ENCODE measurements at places on chromosomes 5 and 9.

DNA sequence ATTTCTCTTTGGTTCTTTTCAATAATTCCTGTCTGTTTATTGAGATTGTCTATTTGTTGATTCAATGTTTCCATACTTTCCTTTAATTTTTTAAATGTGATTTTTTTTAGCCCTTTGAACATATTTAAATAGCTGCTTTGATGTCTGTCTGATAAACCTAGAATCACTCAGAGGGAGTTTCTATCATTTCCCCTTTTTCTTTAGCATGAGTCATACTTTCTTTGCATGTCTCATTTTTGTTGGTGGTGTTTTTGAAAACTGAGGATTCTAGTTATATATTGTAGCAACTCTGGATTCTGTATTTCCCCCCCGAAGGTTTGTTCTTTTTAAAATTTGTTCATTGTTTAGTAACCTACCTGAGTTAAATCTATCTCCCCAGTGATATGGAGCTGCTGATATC, 24.2 kb upstream of the ZNF618 start:
- no peak for DNase-seq

- no peak for DNase-seq
Measured at GRCh38 chr9:120756531-120756930, 36.7 kb downstream of the FBXW2 start.

DNA sequence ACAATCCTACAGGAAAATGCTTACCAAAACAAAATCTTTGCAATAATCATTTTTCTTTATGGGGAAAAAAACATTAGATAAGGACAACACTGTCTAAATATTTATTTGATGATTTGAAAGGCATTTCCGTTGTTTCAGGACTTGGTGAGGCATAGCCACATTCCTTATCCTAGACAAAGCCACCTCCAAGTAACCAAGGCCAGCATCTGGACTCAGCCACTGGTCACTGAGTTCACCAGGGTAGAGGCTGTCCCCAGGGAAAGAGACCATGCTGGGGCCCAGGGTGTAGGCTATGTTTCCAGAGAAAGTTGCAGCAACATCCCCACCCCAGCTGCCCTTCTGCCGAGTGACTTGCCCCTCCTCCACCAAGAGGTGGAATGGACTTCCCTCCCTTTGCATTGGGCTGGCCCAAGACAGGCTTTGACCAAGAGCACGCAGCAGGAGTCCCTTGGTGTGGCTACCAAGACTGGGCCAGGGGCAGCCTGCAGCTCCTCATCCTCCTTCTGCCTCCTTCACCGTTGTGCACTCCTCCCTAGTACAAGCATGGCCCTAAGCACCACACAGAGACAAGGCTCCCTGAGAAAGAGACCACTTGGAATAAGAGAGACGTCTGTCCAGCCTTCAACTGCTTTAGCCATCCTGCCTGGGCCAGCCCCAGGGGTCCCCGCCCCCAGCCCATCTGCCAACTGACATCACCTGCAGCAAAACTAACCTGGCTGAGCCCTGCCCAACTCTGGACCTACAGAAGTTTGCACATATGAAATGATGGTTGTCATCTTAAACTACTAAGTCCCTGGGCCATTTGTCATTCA, 68.1 kb upstream of the SPIN1 start:
- no peak for DNase-seq

DNA sequence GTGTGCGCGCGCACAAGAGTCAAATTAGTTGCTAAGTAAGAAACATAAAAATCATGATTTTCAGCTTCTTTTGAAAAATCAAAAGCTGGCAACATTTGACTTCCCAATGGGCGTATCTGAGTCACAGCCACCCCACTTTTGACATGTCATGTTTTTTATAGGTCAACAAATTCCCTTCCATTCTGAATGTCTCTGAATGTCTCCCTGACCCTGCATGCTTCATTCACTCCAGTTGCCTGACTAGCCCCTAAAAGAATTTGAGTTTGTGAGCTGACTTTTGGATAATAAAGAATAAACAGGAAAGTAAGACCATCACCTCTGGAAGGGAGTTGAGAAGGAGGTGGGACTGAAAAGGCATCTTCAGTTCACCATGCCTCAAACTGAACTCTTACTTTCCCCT, 20.2 kb upstream of the GLIS3 start:
- DNase-seq, result no peak

DNA sequence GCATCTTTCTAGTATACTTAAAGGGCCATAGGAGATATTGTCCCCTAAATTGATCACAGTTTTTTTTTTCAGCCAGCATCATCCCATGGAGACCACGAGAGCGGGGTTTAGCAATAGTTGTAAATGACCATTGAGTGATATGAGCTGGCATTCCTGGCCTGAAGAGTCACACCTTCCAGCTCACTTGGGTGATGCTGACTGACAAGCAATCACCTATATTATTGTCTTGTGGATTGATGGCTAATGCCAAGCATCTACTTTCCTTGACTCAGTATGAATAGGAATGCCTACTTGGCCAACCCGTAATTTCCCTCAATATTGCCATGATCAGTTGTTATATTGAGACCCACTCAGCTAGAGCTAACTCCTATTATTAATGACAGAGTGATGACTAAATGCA, 70.5 kb downstream of the ADAMTSL1 start:
- peak; percentile 54 for DNase-seq

DNA sequence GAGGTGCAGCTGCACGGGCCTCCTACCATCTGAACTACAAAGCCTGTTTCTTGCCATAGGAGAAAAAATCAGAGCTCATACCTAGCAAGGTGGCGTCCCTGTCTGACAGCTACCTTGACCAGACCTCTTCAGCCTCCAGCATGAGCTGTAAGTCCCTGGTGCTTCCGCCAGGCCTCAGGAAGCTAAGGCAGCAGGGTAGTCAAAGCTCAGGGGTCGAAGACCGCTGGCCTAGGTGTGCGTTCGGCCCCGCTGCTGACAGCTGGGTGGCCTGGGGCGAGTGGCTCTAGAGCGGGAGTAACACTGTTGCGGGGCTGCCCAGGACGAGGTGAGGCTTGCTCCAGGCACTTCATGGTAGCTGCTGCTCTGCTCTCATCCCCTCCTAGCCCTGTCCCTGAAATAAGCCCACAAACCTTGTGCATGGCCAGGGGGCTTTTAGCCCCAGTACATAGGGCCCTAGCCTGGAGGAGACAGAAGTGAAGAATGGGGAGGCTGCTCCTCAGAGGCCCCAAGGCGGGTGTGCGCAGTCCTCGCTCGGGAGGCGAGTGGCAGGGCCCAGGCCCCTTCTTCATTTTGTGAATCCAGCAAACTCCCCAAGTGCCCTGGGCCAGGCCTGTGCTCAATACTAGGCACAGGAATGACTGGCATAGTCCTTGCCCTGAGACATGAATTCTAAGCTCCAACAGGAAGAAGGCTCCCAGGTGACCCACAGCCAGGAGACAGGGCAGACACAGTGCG, 5.4 kb downstream of the TOR2A start:
- DNase-seq, result no peak

DNA sequence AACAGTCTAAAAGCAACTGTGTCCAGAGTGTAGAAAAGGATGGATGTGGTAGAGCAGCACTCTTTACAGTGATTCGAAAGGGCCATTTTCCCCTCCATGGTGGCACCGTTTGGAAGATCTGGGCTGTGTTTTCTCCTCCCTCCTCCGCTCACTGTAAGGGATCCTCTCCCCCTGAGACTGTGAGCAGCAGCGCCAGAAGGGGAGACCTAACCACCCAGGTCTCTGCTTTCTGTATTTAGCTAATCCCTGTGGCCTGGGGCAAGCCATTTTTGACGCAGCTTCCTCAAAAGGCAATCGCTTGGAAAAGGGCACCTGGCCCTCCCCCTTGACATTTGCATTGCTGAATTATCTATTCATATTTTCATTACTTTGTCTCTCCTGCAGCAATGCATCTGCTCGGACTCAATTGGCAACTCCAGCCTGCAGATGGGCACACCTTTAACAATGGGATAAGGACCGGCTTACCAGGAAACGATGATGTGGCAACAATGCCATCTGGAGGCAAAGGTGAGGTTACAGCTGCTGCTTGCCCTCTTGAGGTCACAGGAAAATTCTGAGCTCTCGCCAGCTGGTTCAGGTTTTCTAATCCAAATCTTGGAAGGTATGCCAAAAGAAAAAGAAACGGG, 244.3 kb upstream of the WWC1 start:
- DNase-seq, result peak; percentile 75

DNA sequence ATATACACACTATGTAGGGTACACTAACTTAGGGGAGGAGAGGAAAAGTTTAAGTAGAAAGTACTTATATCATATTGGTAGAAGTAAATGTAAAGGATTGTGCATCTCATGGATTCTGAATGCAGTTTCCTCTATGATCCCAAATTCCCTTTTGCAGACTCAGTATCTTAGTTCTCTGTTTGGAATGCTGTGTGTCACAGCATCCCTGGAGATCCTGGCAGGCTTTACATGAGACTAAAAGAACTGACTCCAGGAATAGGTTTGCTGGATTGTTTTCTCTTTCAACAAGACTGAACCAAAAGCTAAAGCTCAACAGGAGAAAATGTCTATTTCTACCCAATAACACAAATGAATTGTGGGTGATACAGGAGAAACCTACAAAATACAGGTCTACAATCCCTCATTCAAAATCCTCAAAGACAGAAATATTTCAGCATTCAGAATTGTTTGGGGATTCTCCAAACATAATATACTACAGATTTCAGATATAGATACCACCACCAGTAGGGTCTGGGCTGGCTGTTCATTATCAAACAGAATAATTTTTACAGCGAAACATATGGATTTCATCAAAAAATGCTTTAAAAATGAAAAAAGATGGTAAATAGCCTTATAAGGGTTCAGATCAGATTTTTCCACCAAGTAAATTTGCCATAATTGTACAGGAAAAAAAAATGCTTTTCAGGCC, 324.7 kb upstream of the GRAMD2B start:
- peak; percentile 40 for DNase-seq

- no peak for DNase-seq
Measured at GRCh38 chr5:170760113-170760512, 23.4 kb upstream of the GABRP start.

DNA sequence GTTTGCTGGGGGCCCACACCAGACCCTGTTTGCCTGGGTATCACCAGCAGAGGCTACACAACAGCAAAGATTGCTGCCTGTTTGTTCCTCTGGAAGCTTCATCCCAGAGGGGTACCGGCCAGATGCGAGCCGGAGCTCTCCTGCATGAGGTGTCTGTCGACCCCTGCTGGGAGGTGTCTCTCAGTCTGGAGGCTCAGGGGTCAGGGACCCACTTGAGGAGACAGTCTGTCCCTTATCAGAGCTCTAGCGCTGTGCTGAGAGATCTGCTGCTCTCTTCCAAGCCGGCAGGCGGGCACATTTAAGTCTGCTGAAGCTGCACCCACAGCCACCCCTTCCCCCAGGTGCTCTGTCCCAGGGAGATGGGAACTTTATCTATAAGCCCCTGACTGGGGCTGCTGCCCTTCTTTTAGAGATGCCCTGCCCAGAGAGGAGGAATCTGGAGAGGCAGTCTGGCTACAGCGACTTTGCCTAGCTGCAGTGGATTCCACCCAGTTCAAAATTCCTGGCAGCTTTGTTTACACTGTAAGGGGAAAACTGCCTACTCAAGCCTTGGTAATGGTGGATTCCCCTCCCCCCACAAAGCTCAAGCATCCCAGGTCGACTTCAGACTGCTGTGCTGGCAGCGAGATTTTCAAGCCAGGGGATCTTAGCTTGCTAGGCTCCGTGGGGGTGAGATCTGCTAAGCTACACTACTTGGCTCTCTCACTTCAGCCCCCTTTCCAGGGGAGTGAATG, 206.0 kb upstream of the TLX3 start:
- DNase-seq, result no peak

GRCh38 chr9:21969951-21970799, 24.0 kb downstream of the CDKN2A start:
- no peak for DNase-seq

DNA sequence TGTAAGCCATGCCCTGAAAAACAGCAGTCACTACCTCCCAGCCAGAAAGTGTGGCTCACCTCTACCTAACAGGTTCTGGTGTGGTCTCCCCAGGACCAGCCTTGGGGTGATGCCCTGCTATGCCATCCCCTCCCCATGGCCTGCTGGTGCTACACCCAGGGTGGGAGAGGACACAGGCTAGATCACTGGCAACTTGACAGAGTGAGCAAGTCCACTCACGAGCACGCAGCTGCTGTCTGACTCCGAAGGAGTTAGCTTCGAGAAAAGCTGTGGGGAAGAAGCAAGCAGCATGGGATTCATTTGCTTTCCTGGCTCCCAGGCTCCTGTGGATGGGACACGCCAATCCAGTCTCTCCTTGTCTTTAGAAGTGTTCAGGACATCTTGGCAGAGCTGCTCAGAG, 102.2 kb downstream of the COL5A1 start:
- DNase-seq, result no peak

- no peak for DNase-seq
Measured at GRCh38 chr5:5888284-5888683, 465.8 kb downstream of the ICE1 start.

GRCh38 chr5:72125941-72126620, 18.8 kb downstream of the MAP1B start:
- DNase-seq, result peak; percentile 64

DNA sequence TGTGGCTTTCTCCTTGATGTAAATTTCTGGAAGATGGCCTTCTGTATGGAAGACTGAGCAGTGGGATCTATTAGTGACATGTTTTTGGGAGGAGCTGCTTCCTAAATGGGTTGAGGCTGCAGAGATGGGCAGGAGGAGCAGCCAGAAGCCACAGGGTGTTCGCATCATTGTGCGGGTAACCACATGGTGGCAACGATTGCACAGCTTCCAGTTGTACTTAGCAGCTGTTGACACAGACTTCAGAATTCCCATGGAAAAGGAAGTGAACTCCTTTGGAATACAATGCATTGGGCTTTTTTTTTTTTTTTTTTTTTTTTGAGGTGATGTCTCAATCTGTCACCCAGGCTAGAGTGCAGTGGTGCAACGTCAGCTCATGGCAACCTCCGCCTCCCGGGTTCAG, 297.3 kb downstream of the NR3C1 start:
- peak; percentile 55 for DNase-seq

DNA sequence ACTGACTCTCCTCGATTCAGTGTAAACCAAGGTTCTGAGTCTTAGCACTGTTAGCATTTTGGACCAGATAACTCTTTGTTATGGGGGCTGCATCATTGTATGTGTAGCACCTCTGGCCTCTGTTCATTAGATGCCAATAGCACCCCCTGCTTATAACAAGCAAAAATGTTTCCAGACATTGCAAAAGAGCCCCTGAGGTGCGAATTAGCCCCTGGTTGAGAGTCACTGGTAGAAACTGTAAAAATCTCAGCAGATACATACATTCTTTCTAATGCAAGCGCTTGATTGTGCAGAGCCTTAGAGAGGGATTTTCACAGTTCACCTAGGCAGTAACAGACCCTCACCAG, 2.8 kb downstream of the ADRB2 start:
- no peak for DNase-seq

DNA sequence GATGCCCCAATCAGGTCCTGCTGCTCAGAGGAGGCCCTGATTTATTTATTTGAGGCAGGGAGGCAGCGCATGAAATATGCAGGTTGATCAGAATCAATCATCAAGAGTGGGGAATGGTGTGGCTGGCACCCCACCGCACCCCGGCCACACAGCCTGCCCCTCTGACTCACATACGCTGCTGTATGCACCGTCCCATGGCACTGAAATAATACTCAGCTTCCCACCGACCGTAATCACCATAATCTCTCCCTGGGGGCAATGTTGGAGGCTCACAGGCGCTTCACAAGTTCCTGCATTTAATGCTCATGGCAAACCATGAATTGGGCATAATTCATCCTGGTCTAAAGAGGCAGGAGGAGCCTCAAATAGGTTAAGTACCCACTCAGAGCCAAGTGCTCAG, 141.2 kb upstream of the TBC1D2 start:
- DNase-seq, result no peak
